Kidney (tissue), 22 donors: ENCODE measurements at places on chromosomes 7 and 10. TPM values are rescaled to one million over a fixed set of nuclear protein-coding genes. Genes with fewer than 3 reads are reported as not detected.

DNA sequence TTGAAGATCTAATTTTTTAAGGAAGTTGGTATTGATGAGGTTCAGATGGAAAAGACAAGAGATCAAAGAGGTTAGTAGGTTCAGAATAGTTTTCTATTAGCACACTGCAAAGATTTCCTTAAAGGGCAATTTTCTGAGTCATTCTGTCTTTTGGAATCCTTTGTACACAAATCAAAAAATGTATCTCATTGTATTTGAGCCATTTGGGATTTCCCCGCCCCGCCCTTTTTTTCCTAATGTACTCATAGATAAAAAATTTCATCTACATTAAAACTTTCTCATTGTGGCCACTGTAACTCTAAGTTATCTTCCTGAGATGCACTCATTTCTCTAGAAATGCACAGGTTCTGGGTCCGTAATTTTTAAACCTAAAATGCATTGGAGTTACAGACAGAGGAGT is 12.1 kb downstream of the GIMAP6 start:
- H3K27me3 ChIP-seq: no peaks in the 10 kb centered on the region
- DNase-seq: no peak
- no peak overlapping the region for H3K4me3 ChIP-seq
- H3K4me1 ChIP-seq: no peaks in the 10 kb centered on the region
- H3K36me3 ChIP-seq: no peaks in the 10 kb centered on the region

DNA sequence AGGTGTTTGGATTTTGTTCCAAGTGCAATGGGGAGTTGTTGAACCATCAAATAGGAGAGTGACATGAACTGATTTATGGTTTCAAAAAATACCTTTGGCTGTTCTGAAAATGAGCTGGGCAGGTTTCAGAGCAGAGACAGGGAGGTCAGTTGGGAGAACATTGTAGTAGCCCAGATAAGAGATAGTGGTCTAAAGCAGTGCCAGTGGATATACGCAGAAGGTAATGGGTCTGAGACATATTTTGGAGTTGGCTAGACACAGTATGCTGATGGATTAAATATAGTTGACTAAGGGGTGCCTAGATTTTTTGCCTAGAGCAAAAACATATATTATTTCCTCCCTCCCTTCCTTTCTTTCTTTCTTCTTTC is 21.3 kb upstream of the CDK14 start:
- no peak for DNase-seq
- H3K27ac ChIP-seq: no peak overlapping the region
- no peaks in the 10 kb centered on the region for H3K27me3 ChIP-seq
- no peak overlapping the region for H3K4me3 ChIP-seq
- H3K4me1 ChIP-seq: peaks cover 2% of the 10 kb centered on the region

GRCh38 chr10:113305871-113306270 is 247.0 kb upstream of the HABP2 start:
- no peak overlapping the region for H3K27ac ChIP-seq
- H3K36me3 ChIP-seq: no peaks in the 10 kb centered on the region
- H3K4me1 ChIP-seq: no peaks in the 10 kb centered on the region
- no peak for DNase-seq
- H3K27me3 ChIP-seq: no peaks in the 10 kb centered on the region

GRCh38 chr7:45190406-45191165 is 33.0 kb downstream of the RAMP3 start:
- H3K27me3 ChIP-seq: no peaks in the 10 kb centered on the region
- no peak overlapping the region for H3K27ac ChIP-seq
- no peaks in the 10 kb centered on the region for H3K36me3 ChIP-seq
- H3K4me1 ChIP-seq: no peaks in the 10 kb centered on the region

- no peak overlapping the region for H3K4me3 ChIP-seq
- no peak overlapping the region for H3K27ac ChIP-seq
- no peaks in the 10 kb centered on the region for H3K36me3 ChIP-seq
- no peaks in the 10 kb centered on the region for H3K27me3 ChIP-seq
- DNase-seq: peak; percentile 43
Observed at GRCh38 chr7:74252893-74253292, 1.3 kb downstream of the RFC2 start.

- H3K4me1 ChIP-seq: no peaks in the 10 kb centered on the region
- no peaks in the 10 kb centered on the region for H3K36me3 ChIP-seq
- no peaks in the 10 kb centered on the region for H3K27me3 ChIP-seq
- no peak overlapping the region for H3K27ac ChIP-seq
- H3K4me3 ChIP-seq: no peak overlapping the region
- DNase-seq: no peak
Observed at GRCh38 chr10:49633327-49634068, 19.7 kb downstream of the CHAT start.

PTEN gene
- 154 TPM for total RNA-seq

- H3K36me3 ChIP-seq: no peaks in the 10 kb centered on the region
- H3K27ac ChIP-seq: no peak overlapping the region
- H3K27me3 ChIP-seq: no peaks in the 10 kb centered on the region
Observed at GRCh38 chr10:74589851-74590250, 236.5 kb upstream of the KAT6B start.

DNA sequence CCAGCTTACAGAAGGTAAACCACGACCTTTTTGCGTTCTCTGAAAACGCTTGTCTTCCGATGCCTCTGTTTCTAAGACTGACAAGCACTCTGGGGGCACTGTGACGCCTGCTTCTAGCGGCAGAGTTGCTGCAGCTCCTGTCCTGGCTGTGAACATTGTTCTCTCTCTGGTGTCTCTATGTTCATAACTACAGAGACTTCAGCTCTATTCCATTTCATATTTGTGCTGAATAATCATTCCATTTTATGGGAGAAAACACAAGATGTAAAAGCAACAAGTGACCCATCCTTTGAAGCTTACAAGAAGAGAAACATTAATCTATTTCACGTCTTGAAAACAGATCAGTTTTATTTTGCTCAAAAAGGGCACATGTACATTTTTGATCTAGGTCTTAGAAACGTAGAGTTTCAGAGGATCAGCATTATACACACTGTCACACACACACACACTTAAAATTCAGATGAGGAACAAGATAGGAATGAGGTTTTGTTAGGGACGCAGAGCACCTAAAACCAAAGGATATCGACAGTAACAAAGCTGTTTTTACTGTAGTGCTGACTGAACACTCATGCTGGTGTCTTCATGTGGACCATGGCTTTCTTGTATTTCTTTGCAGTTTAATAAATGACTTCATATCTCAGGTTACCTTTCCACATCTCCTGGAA is 3.0 kb downstream of the IKZF1 start:
- no peak overlapping the region for H3K4me3 ChIP-seq
- no peaks in the 10 kb centered on the region for H3K4me1 ChIP-seq
- peaks cover 24% of the 10 kb centered on the region for H3K27me3 ChIP-seq

- no peak for DNase-seq
- H3K4me1 ChIP-seq: no peaks in the 10 kb centered on the region
- H3K36me3 ChIP-seq: no peaks in the 10 kb centered on the region
- no peak overlapping the region for H3K27ac ChIP-seq
Observed at GRCh38 chr10:64014281-64014680, 493.1 kb downstream of the REEP3 start.

- H3K27ac ChIP-seq: no peak overlapping the region
- no peaks in the 10 kb centered on the region for H3K4me1 ChIP-seq
- H3K36me3 ChIP-seq: no peaks in the 10 kb centered on the region
- no peak for DNase-seq
- peak overlapping the region; percentile 92 for H3K4me3 ChIP-seq
Observed at GRCh38 chr10:5685764-5686240, 1.2 kb downstream of the TASOR2 start.

TSPAN12 gene
- 76.5 TPM for total RNA-seq

OR2A5 gene
- total RNA-seq: not detected

HOXA2 gene
- total RNA-seq: 2.9 TPM
